ENCODE measurements at places on chromosomes 11 and 22.

DNA sequence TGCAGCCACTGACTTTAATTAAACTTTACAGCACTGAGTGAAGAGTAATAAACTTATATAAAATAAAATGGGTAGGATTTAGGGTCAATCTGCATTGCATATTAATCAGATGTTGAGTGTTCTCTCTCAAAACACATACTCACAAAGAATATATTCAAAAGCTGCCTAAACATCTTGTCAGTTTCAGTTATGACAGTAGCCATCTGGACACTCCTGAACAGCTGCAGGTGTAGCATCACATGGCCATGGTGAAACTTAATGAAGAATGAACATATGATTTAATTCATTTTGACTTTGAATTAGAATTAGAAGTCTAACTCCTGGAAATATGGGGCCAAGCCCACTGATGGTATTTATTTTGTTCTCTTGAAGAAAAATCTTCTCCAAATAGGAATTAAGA, 684.3 kb upstream of the RAG2 start:
- DNase-seq, result no peak

DNA sequence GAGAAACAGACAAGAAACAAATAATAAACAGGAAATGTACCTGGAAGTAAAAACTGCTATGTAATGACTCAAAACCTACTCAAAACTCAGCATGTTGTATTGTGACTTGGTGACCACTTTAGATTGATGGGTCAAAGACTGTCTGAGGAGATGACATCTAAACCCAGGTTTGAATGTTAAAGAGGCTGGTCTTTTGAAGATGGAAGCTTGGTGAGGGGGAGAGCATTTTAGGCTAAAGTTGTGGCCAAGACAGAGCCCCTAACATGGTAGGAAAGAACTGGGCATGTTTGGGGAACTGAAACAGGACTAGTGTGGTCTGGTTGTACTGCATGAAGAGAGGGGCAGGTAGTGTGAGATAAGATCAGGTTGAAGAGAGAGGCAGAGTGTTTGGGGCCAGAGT, 85.3 kb upstream of the MYO18B start:
- DNase-seq, result no peak

- DNase-seq, result no peak
Measured at GRCh38 chr22:45993143-45993692, 16.3 kb upstream of the WNT7B start.

GRCh38 chr22:49544286-49544685, 283.4 kb downstream of the BRD1 start:
- DNase-seq, result no peak

DNA sequence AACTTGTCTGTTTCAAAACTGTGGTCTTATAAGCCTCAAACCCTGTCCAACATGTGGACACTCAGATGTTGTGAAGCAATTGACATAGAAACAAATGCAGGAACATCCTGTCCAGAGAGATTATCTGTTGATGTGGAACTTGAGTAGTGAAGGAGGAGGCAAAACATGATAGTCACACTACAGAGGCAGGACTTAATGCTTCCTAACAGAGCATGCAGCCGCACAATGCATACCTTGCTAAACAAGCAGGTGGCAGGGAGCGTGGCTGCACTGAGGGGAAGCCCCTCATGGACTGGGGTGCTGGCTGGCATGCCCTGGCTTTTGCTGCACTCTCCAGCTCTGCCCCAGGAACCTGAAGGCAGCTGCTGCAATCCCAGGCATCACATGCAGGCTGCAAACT, 5.3 kb downstream of the C22orf39 start:
- no peak for DNase-seq

GRCh38 chr11:79116600-79116999, 324.2 kb downstream of the TENM4 start:
- DNase-seq, result no peak

GRCh38 chr22:44180706-44181032, at the start of gene PARVG:
TSS of gene PARVG (plus strand) at chr22:44180925. CDS start at chr22:44183330, 2,405 bp downstream.
- peak; percentile 52 for DNase-seq

GRCh38 chr11:96506041-96506440, 116.2 kb downstream of the JRKL start:
- no peak for DNase-seq

DNA sequence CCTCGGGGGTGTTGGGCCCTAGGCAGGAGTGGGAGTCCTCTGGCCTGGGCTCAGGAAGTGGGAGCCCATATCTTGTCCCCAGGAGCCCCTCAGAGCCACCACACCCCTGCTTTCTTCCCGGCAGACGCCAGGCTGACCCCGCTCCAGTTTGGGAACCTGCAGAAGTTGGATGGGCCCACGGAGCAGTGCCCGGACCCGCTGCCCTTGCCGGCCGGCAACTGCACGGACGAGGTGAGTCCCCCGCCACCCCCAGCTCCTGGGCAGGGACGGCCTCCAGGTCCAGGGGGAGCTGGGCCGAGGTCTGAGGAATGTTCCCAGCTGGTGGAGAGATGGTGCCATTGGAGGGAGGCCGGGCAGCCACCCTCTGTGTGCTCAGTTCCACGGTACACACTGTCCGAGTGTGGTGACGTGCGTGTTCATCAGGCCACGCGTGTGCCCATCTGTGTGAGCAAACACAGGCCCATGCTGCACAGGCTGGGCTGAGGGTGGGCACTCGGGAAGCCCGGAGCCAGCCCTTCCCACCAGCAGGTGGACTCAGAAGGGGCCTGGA, 4.8 kb downstream of the MUC5B start:
- no peak for DNase-seq

GRCh38 chr22:38081941-38082828, 1.8 kb downstream of the SLC16A8 start:
- DNase-seq, result no peak

GRCh38 chr22:38218661-38219622, 17.1 kb downstream of the MAFF start:
- peak; percentile 73 for DNase-seq

- no peak for DNase-seq
Measured at GRCh38 chr11:65826984-65827735, 6.6 kb upstream of the SNX32 start.

- no peak for DNase-seq
Measured at GRCh38 chr11:124657904-124658303, 15.6 kb downstream of the SIAE start.

- no peak for DNase-seq
Measured at GRCh38 chr22:49062155-49062801, 765.4 kb downstream of the BRD1 start.

DNA sequence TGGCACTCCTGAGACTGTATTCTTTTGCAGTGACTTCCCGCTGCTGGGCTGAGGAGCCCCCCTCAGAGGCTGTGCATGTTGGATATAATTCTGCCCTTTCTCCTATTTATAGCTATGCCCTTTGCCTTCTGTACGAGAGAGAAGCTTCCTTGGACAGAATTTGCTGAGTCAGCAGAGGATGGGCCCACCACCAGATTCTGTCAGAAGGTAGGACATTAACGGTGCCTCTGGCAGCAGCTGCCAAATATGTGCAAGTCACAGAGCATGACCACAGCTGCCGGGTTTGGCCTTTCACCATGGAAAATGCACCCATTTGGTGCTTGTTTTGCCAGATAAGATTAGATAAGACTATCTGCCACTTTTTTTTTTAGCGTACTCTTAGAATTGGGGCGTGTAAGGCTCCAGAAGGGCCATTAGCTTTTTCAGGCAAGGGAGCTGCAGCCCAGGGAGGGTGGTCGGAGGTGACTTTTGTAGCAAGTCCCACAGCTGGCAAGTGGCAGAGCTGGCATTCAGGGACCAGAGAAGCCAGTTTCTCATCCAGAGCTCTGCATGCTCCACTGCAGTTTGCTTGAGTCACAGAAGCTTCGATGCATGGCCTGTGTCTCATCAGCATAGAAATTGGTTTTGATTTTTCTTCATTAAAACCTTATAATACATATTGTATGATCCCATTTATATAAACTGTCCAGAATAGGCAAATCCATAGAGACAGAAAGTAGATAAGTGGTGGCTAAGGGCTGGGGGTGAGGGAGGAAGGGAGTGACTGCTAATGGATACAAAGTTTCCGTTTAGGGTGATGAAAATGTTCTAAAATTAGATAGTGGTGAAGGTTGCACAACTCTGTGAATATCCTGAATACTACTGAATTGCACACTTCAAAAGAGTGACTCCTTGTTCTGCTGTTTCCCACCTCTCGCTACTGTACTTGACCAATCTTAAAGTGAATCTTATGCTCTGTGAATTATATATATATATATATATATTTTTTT, 15.8 kb downstream of the UPB1 start:
- DNase-seq, result no peak

- DNase-seq, result peak; percentile 90
Measured at GRCh38 chr22:19730655-19731360, 7.5 kb downstream of the GP1BB start.

- DNase-seq, result no peak
Measured at GRCh38 chr11:11836676-11837231, 5.0 kb upstream of the USP47 start.

DNA sequence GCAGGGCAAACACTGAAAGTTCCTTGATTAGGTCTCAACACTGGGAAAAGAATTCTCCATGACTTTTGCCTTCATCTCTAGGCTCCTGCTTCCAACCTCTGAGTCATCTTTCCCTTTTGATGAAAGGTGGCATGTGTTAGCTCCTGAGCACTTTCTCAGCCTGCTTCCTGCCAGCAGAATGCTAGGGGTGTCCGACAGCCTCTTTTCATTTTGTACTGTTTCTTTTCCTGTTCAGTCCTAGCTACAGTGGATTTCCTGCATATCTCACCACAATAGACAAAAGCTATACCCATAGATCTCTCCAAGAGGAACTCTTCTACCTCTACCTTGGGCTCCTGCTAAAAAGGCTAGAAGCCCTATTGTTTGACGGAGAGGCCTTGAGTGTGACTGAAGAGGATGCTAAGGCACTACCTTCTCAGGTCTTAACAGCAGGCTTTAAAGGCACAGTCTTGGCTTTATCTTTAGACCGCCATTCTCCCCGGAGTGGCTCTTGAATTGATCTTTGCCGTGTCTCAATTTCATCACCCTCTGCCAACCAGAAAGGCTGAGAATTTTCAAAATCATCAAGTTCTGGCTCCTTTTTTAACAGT, 145.5 kb downstream of the RBFOX2 start:
- no peak for DNase-seq

DNA sequence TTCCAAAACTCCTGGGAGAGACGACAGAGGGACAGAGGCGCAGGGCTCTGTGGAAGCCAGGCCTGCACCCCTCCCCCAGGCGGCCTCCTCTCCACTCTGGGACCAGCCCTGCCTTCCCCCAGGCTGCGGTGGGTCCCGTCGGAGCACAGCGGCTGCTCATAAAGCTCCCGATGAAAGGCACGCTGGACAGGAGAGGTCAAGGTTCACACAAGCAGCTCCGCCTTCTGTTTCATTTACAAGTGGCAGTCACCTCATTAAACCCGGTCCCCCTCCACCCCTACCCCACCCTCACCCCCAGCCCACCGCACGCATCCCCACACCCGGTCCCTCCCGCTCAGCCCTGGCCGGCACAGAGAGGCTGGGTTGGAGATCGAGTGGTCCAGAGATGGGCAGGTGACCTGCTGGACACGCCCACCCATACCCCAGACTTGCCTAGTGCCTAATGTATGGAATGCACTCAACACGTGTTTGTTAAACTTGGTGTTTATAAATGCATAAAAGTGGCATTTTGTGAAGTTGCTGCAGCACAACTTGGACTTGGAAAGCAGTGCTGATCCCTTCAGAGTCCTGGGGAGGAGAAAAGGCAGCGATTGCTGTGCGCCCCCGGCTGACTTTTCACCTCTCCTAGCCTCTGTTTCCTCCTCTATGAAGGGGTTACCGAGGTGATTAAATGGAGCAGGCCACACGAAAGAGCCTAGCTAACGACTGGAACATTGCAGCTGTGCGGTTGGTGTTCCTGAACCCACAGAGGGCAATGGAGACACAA, 26.0 kb downstream of the RPUSD4 start:
- DNase-seq, result no peak

- DNase-seq, result no peak
Measured at GRCh38 chr11:86124251-86125233, 55.7 kb upstream of the PICALM start.

DNA sequence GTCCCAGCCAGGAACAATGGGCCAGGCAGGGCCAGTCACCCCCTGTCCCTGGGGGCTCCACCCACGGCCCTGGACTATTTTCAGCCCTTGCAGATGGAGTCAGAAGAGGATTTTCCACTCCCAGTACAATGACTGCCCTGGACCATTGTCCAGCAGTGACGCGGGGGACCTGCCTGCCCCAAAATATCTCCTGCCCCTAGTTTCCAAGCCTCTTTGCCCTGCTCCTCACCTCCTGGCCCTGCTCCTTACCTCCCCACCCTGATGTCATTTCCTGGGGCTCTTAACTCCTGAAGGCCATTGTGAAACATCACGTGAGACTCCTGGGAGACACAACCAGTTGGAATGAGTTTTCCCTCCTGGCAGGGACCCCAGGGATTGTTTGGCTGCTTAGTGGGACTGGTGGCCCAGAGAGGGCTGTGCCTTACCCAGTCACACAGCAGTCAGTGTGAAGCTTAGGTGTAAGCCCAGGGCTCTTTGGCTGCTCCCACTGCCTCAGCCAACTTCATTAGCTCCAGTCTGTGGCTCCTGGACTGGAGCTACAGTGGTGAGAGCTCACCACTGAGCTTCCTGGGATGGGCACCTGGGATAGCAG, 22.2 kb downstream of the P2RY2 start:
- no peak for DNase-seq

GRCh38 chr11:93123351-93123898, 74.4 kb downstream of the SLC36A4 start:
- no peak for DNase-seq

- DNase-seq, result no peak
Measured at GRCh38 chr11:88282747-88283515, 54.6 kb downstream of the CTSC start.

DNA sequence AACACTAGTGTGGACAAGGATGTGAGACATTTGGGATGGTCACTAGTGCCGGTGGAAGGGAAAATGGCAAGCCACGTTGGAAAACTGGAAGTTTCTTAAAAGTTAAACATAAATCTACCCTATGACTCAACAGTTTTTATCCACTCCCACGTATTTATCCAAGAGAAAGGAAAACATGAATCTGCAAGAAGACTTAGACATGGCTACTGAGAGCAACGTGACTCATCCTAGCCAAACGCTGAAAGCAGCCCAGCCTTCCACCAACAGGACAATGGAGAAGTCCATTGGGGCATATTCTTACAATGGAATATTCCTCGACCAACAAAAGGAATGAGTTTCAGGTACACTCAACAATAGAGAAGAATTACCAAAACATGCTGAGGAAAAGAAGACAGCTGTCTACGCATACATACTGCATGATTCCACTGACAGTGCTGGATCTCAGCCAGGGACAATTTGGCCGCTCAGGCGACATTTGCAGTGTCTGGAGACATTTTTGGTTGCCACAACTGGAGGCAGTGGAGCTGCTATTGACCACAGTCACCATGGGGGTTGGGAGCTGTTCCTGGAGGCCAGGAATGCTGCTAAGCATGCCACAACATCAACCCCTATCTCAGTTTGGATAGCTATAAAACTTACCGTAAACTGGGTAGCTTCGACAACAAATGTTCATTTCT, 21.2 kb downstream of the SYT13 start:
- DNase-seq, result no peak

GRCh38 chr22:23531966-23532705, 48.0 kb downstream of the IGLL1 start:
- no peak for DNase-seq

- DNase-seq, result no peak
Measured at GRCh38 chr11:47981667-47982404, 1.5 kb downstream of the PTPRJ start.

Measured in WTC11 (cell line).